ENCODE measurements at places on chromosomes 4 and X. TPM values are rescaled to one million over a fixed set of nuclear protein-coding genes. Genes with fewer than 3 reads are reported as not detected.

- H3K27ac ChIP-seq: no peak overlapping the region
- H3K4me1 ChIP-seq: no peaks in the 10 kb centered on the region
- H3K4me3 ChIP-seq: no peak overlapping the region
- no peaks in the 10 kb centered on the region for H3K36me3 ChIP-seq
- DNase-seq: no peak
Measured at GRCh38 chrX:102832661-102833060, 104.4 kb upstream of the RAB40AL start.

GRCh38 chrX:20394451-20394850, 127.7 kb upstream of the RPS6KA3 start:
- no peaks in the 10 kb centered on the region for H3K27me3 ChIP-seq
- H3K4me3 ChIP-seq: no peak overlapping the region
- no peak for DNase-seq
- H3K36me3 ChIP-seq: no peaks in the 10 kb centered on the region
- H3K4me1 ChIP-seq: no peaks in the 10 kb centered on the region
- no peak overlapping the region for H3K27ac ChIP-seq

- no peaks in the 10 kb centered on the region for H3K4me1 ChIP-seq
- DNase-seq: no peak
- H3K4me3 ChIP-seq: no peak overlapping the region
- H3K36me3 ChIP-seq: peaks cover 80% of the 10 kb centered on the region
Measured at GRCh38 chr4:954211-955020, 19.0 kb downstream of the DGKQ start.

The CFAP47 gene
- not detected for total RNA-seq

DNA sequence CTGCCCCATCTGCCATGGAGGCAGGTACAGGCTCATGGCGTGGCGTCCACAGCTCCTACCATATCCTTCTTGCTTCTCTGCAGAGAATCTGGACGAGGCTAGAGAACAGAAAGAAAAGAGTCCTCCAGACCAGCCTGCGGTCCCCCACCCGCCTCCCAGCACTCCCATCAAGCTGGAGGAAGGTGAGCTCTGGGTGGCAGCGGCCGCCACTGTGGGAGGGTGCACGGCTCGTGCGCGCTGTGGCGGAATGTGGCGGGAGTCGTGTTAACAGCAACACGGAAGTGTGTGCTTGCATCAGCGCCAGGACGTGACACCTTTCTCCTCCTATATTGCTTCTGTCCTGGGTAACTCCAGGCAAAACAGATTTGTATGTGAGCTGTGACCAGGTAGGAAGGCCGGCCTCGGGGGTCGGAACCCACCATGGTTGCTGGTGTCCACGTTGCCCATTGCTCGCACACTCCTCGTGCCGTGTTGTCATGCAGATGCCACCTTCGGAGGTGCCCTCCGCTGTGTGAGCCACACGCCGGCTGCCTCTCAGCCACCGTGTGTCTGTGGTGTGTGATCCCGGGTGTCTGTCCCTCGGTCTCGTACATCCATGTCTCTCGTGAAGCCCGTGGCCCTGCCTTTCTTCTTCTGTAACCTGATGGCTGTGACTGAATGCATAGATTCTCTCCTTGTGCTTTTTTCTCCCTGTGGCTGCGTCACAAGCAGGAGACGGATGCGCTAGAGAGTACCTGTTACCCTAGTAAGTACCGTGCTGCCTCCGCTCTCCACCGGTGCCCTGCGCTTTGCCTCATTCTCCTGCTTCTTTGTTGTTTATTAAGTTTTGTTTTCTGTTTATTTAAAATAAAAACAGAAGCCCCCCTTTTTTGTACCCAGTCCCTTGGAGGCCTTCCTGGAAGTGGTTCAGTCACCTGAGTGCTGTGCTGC, 37.0 kb downstream of the NOP14 start:
- no peak for DNase-seq
- H3K4me1 ChIP-seq: peaks cover 26% of the 10 kb centered on the region
- H3K27me3 ChIP-seq: no peaks in the 10 kb centered on the region
- H3K4me3 ChIP-seq: no peak overlapping the region
- no peak overlapping the region for H3K27ac ChIP-seq
- peaks cover 98% of the 10 kb centered on the region for H3K36me3 ChIP-seq

DNA sequence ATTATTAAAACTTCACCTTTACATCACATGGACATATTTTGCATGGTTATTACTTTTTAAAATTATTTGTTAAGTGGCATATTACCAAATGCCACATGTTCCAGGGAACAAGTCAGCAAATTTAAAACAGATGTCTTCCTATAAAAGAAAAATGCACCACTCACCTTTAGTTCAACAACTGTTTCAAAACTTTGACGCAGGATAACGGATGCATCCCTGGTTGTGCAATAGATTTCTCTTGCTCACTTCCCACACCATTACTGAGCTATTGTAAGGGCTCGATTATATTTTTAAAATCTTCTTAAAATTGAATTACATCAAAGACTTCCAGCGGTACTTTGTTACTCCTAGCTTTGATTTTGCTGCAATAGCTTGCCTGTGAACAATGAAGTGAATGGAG, 93.0 kb upstream of the ARHGAP24 start:
- no peaks in the 10 kb centered on the region for H3K36me3 ChIP-seq
- no peak overlapping the region for H3K4me3 ChIP-seq
- H3K27me3 ChIP-seq: no peaks in the 10 kb centered on the region
- H3K4me1 ChIP-seq: no peaks in the 10 kb centered on the region
- H3K27ac ChIP-seq: no peak overlapping the region
- no peak for DNase-seq

DNA sequence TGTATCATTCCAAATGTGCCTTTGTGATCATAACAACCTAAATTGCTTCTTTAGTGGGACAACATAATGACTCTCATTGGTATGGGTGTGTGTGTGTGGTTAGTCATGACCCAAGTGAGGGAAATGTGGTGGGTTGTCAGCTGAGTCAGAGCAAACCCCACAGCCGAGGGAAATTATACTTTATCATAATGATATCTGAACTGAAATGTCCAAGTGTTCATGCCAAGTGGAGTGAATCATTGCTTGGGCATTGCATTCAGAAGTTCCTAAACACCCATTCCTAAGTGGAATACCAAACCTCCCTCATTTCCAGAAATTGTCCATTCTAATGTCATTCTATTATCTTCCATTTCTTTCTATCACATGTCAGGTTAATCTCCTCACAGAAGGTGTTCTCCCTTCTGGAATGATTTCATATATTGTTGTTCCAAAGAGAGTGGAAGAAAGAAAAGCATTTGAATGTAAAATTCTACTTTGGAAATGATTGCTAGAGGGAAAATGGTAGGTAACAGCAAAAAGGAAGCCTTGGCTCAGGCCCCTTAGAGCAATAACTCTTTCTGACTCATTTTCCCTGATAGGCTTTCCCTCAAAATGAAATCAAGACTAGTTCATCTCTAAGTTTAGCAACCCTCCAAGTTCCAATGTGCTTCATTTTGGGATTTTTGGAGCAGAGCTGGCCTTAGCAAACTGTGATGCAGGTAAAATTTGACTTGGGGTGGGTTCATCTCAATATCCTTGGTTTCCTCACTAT, 230.7 kb upstream of the KCNIP4 start:
- no peaks in the 10 kb centered on the region for H3K4me1 ChIP-seq
- no peak overlapping the region for H3K4me3 ChIP-seq
- H3K36me3 ChIP-seq: no peaks in the 10 kb centered on the region
- DNase-seq: no peak

The FATE1 gene
- not detected for total RNA-seq

The HSPA4L gene
- 5.0 TPM for total RNA-seq

- no peaks in the 10 kb centered on the region for H3K27me3 ChIP-seq
- no peak overlapping the region for H3K27ac ChIP-seq
- H3K4me1 ChIP-seq: no peaks in the 10 kb centered on the region
- no peaks in the 10 kb centered on the region for H3K36me3 ChIP-seq
Measured at GRCh38 chrX:21581479-21581878, 76.7 kb downstream of the KLHL34 start.

- H3K27me3 ChIP-seq: no peaks in the 10 kb centered on the region
- DNase-seq: no peak
- no peaks in the 10 kb centered on the region for H3K4me1 ChIP-seq
- H3K27ac ChIP-seq: no peak overlapping the region
- H3K4me3 ChIP-seq: no peak overlapping the region
Measured at GRCh38 chr4:135204311-135204710, 1002.7 kb upstream of the PABPC4L start.

The BEND2 gene
- not detected for total RNA-seq

The DDX60 gene
- total RNA-seq: 12.9 TPM

DNA sequence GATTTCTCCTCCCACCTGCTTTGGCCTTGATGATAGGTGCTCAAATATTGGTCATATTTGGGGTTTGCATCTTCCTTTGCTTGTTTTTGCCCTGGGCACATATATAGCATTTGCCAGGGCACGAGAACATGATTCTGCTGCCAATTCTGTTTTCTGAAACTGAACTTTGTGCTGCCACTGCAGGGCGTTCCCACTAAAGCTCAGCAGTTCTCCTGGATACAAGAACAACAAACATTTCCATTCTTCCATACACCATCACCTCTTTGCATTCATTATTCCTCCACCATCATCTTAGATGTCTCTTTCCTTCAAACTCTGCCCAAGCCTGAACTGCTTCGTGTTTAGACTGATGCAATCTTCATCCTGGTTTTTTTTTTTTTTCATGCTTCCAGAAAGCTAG, 36.3 kb upstream of the GATB start:
- H3K27ac ChIP-seq: no peak overlapping the region
- H3K36me3 ChIP-seq: no peaks in the 10 kb centered on the region
- H3K4me3 ChIP-seq: no peak overlapping the region
- DNase-seq: no peak
- H3K4me1 ChIP-seq: peaks cover 8% of the 10 kb centered on the region
- no peaks in the 10 kb centered on the region for H3K27me3 ChIP-seq

DNA sequence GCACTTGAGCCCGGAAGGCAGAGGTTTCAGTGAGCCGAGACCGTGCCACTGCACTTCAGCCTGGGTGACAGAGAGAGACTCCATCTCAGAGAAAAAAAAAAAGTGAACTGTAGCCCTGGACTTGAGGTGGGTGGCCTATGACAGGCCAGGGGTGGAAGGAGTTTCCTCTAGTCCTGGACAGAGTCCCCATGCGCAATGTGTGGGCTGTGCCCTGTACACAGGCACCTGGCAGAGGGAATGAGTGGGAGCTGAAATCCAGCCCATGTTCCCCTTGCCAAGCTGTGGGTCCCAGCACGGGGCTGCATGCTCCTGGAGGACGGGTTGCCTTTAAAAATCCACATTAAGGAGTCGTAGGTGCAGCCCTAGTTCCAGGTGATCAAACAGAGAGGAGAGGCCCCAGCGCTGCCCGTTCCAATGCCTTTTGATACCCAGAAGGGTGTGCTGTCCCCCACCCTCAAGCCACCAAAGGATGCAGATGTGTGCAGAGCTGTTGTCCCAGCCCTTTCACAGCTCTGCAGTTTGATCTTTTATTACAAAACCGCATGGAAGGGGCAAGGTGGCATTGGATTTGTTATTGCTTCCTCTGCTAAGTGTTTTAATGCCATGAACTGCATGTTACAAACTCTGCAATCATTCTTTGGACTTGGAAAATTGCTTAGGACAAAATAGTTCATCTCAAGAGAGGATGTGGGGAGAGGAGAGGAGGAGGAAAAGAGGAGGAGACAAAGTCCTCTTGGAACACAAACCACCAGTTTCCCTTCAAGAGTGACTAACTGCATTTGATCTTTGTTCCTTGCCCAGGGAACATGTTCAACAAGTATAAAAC, 38.0 kb upstream of the PDK3 start:
- no peaks in the 10 kb centered on the region for H3K27me3 ChIP-seq
- no peaks in the 10 kb centered on the region for H3K36me3 ChIP-seq
- no peak for DNase-seq
- H3K4me3 ChIP-seq: no peak overlapping the region

GRCh38 chr4:114466299-114466698, 132.3 kb upstream of the UGT8 start:
- no peak overlapping the region for H3K27ac ChIP-seq
- no peak for DNase-seq
- H3K36me3 ChIP-seq: no peaks in the 10 kb centered on the region
- H3K4me1 ChIP-seq: no peaks in the 10 kb centered on the region
- no peak overlapping the region for H3K4me3 ChIP-seq
- no peaks in the 10 kb centered on the region for H3K27me3 ChIP-seq

DNA sequence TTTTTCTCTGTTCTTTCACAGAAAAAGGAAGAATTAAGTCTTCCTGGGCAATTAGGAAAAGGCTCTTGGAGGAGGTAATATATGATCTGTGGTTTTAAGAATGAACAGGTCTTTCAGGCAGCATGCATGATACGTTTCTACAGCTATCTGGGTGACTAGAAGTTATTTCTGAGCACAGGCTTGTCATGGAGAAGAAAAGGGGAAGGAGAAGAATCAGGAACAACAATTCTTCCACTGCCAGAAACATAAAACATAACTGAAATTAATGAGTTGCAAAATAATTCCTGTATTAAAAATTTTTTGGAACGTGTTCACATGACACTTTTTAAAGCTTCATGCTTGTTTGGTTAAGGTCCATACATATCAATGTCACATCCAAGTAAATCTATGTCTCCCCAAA, 17.7 kb upstream of the STIM2 start:
- no peak overlapping the region for H3K4me3 ChIP-seq
- H3K27me3 ChIP-seq: no peaks in the 10 kb centered on the region
- H3K36me3 ChIP-seq: no peaks in the 10 kb centered on the region
- H3K4me1 ChIP-seq: no peaks in the 10 kb centered on the region

GRCh38 chr4:125097729-125098128, 217.0 kb upstream of the FAT4 start:
- H3K27ac ChIP-seq: no peak overlapping the region
- no peaks in the 10 kb centered on the region for H3K27me3 ChIP-seq
- H3K36me3 ChIP-seq: no peaks in the 10 kb centered on the region
- no peak overlapping the region for H3K4me3 ChIP-seq
- peaks cover 9% of the 10 kb centered on the region for H3K4me1 ChIP-seq
- DNase-seq: no peak

The PPBP gene
- not detected for total RNA-seq

DNA sequence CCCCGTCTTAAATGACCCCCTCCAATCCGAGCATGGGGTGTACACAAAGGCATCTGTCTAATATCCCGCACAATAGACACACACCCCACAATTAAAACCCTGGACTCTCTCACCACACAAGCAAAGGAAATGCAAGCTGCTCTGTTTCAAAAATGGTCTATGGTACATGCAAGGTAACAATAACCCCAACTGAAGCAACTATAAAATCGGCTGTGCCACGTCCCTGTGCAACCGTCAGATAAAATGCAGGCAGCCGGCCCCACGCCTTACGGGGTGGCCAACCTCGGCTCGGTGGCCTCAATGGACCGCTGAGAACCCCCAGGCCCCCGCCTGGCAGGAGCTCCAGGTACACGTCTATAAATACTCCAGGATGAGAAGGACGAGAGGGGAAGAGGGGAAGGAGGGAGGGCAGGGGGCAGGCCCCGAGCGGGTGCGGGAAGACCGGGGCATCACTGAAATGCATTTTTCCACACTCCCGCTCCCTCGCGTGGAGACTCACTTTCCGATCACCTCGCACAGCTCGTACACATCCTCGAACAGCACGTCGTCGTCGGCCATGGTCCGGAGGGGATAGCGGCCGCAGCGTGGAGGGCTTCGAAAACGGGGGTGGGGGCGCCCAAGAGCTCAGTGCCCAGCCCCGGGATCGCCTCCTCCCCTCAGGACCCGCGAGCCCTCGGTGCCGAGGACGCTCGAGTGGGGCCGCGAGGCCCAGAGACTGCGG, 763 bp downstream of the CASK start:
- no peaks in the 10 kb centered on the region for H3K27me3 ChIP-seq
- no peaks in the 10 kb centered on the region for H3K36me3 ChIP-seq
- H3K4me3 ChIP-seq: peak overlapping the region; percentile 63
